NCI-H1436 (cell line): ENCODE measurements at places on chromosomes 7 and 10.

- DNase-seq: no peak
These were observed 33.7 kb downstream of the CYP2C8 start for GRCh38 chr10:95035332-95036295.

DNA sequence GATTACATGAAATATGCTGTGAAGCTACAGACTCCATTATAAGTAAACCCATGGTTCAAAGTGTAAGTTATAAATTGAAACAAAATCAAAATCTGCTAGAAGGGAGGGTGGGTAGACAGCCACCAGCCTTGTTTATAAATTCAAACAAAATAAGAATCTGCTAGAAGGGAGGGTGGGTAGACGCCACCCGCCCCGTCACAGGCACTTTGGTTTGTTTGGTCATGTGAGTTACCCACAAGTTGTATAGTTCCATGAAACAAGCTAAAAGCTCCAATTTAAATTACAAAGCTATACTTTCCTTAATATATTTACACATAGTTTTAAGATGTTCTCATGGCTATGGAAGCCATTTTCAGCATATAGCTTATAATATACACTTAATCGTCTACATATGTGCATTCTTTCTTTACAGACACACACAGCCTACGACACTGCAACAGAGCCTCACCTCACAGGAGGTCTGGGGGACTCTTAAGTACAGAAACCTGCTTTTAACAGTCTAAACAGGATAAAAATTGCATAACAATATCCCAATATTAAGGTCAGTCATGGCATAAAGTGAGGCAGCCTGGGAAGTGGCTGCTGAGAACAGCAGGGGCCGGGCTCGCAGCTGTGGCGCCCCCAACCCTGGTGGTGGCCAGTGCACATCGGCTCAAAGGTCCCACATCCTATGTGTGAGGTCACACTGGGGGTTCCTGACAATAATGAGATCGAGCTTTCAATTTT, 28.1 kb upstream of the NCAPG2 start:
- no peak for DNase-seq

DNA sequence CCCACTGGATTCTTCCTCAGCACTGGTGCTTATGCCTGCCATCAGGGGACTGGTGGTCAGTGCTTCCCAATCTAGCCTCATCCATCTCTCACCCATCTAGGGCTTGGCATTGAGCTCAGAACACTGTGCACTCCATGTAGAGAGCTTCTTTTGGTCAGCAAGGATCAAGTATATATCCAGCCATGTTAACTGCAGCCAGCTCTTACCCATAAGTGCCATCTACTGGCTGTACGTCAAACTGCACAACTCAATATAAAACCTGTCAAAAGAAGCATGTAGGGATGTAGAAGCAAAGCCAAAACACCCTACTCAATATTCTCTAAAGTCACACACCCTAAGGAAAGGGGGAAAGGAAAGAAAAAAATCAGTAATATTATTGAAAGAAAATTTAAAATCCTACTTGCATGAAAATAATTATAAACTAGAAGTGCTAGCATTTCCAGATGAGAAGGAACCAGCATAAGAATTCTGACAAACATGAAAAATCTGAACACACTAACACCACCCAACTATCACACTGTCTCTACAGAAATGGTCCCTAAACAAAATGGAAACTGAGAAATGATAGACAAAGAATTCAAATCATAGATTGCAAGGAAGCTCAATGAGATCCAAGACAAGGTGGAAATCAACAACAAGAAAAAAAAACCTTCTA, 531.1 kb upstream of the STEAP1 start:
- DNase-seq: peak; percentile 24

- no peak for DNase-seq
These were observed 16.1 kb downstream of the GNAI1 start for GRCh38 chr7:80150611-80151273.

DNA sequence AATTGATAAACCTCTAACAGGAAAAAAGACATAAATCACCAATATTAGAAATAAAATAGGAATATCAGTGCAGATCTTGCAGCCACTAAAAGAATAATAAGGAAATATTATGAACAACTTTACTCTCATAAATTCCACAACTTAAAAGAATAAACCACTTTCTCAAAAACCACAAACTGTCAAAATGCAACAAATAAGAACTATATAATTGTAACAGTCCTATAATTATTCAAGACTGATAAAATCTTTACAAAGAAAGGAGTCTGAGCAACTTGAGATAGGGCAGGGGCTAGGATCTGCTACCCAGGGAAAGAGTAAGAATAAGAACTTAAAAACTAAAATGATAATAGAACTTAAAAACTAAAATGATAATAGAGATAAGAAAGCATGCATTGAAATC, 169.5 kb upstream of the GDF10 start:
- no peak for DNase-seq

- DNase-seq: no peak
These were observed 972 bp downstream of the ORC5 start for GRCh38 chr7:104206841-104207240.

- DNase-seq: no peak
These were observed 8.2 kb downstream of the YME1L1 start for GRCh38 chr10:27145937-27146336.

DNA sequence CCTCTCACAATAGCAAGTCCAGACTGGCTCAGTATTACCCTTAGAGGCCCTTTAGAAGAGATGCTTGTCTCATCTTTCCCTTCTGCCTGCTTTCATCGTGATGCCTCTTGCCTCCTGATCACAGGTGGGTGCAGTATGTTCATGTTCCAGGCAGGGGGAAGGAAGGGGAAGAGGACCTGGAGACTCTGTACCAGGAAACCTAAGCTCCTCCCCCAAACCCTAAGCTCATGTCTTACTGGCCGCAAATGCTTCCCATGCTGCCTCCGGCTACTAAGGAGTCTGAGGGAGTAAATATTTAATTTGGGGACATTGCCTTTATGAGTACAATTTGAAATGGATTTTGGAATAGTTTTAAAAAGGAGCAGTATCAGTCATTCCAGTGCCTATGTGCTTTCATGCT, 192.6 kb downstream of the CDCA7L start:
- no peak for DNase-seq

DNA sequence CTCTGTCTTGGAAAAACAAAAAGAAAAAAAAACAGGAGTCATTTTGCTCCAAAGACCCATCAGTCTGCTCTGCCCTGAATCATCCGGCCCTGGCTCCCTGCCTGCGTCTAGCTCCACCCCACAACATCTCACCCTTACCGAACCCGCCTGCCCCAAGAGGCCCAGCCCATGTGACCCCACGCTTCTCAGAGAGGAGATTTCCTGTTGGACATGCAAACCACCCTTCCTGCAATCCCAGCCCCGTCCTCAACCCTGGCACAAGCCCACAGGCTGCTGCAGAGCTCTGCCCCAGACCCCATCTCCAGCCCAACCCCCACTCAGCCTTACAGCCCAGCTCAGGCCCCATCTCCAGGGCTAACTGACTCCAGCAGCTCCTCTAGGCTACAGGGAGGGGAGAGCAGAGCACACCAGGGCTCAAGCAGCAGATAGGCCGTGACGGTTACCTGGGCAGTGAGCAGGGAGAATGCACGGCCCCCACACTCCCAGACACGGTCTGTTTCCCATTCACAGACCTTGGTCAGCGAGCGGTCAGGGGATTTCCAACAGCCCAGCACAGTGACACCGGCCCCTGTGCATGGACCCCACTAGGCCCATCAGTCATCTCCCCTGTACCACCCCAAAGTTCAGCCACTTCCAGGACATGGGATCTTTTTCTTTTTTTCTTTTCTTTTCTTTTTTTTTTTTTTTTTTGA, 69.9 kb upstream of the GTF2I start:
- peak; percentile 36 for DNase-seq

GRCh38 chr10:61764486-61764885, 101.8 kb downstream of the CABCOCO1 start:
- DNase-seq: no peak

DNA sequence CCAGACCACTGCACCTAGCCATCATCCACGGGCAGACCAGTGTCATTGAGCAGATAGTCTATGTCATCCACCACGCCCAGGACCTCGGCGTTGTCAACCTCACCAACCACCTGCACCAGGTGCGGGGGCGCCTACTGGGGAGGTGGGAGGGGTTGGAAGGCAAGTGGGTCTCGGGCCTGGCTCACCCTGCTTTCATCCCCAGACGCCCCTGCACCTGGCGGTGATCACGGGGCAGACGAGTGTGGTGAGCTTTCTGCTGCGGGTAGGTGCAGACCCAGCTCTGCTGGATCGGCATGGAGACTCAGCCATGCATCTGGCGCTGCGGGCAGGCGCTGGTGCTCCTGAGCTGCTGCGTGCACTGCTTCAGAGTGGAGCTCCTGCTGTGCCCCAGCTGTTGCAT, 4.6 kb downstream of the NFKB2 start:
- no peak for DNase-seq

- DNase-seq: no peak
These were observed 33.4 kb downstream of the FOXL3 start for GRCh38 chr7:323410-323809.

DNA sequence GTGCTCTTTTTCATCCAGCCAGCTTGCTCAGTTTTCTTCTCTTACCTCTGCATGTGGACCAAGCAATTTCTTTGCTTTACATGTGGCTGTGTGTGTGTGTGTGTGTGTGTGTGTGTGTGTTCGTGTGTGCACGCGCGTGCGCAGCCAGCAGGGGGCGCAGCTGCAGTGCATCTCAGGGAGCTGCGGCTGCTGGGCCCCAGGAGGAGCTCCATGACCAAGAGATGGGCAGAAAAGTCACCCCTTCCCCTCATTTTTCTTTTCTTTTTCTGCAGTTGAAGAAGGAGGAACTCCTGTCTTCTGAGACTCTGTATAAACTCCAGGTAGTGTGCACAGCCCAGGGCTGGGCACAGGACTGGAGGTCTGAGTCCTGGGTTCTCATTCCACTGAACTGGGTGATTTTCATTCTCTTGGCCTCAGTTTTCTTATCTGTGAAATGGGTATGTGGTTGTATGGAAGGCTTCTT, 41.8 kb downstream of the BLNK start:
- peak; percentile 40 for DNase-seq
